ENCODE measurements at places on chromosomes 11 and 22. TPM values are rescaled to one million over a fixed set of nuclear protein-coding genes. Genes with fewer than 3 reads are reported as not detected.

GRCh38 chr11:16318320-16318719 lies 38.0 kb downstream of the SOX6 start:
- no peak overlapping the region for H3K27ac ChIP-seq
- H3K4me1 ChIP-seq, result no peaks in the 10 kb centered on the region
- no peak for DNase-seq
- H3K36me3 ChIP-seq, result no peaks in the 10 kb centered on the region

DNA sequence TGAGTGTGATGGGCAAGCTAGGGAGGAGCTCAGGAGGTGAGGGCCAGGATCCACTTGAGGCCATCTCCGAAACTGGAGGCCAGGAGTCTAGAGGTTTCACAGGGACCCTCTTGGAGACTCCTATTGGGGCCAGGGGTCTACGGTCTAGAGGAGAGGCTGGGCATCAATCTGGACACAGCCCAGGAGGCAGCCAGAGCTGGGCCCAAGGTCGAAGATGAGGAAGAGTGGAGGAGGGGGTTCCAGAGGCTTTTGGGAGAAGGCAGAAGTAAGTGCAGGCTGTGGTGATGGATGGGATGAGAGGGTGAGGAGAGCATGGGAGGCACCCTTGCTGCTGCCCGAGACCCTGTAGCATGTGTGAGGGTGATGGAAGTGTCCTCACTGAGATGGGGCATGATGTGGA lies 56.6 kb downstream of the LRRC32 start:
- no peak overlapping the region for H3K27ac ChIP-seq
- H3K4me1 ChIP-seq, result peaks cover 8% of the 10 kb centered on the region
- H3K36me3 ChIP-seq, result peaks cover 4% of the 10 kb centered on the region

- no peaks in the 10 kb centered on the region for H3K27me3 ChIP-seq
- H3K36me3 ChIP-seq, result no peaks in the 10 kb centered on the region
- no peak overlapping the region for H3K27ac ChIP-seq
- H3K4me1 ChIP-seq, result peaks cover 6% of the 10 kb centered on the region
- DNase-seq, result no peak
Measured at GRCh38 chr11:123838199-123838598, 32.0 kb upstream of the OR6M1 start.

DNA sequence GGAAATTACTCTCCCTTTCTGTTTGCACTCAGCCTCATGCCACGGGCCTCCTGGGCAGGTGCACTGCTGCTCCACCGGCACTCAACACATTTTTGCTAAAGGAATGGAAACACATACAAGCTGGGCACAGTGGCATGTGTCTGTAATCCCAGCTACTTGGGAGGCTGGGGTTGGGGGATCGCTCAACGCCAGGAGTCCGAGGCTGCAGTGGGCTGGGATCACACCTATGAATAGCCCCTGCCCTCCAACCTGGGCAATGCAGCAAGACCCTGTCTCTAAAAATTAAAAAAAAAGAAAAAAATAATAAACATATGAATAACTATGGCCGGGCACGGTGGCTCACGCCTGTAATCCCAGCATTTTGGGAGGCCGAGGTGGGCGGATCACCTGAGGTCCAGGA lies 30.6 kb downstream of the RRP7A start:
- H3K4me1 ChIP-seq, result peaks cover 3% of the 10 kb centered on the region
- no peaks in the 10 kb centered on the region for H3K27me3 ChIP-seq
- no peaks in the 10 kb centered on the region for H3K36me3 ChIP-seq
- H3K27ac ChIP-seq, result no peak overlapping the region
- H3K4me3 ChIP-seq, result no peak overlapping the region

DNA sequence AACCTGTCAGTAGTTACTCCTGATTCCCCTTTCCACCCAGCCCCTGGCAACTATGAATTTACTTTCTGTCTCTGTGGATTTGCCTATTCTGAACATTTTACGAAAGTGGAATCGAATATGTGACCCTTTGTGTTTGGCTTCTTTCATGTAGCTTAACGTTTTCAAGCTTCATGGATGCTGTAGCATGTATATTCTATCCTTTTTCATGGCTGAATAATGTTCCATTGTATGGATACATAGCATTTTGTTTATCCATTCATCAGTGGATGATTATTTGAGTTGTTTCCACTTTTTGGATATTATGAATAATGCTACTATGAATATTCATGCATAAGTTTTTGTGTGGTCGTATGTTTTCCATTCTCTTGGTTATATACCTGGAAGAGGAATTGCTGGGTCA lies 9.2 kb upstream of the GLB1L2 start:
- H3K4me1 ChIP-seq, result no peaks in the 10 kb centered on the region
- peaks cover 14% of the 10 kb centered on the region for H3K27me3 ChIP-seq
- DNase-seq, result no peak
- H3K4me3 ChIP-seq, result no peak overlapping the region

IL10RA gene
- 0.38 TPM for total RNA-seq

GRCh38 chr11:69161117-69161407 lies 5.3 kb downstream of the SMIM38 start:
- no peak for DNase-seq
- no peak overlapping the region for H3K27ac ChIP-seq
- H3K27me3 ChIP-seq, result peaks cover 5% of the 10 kb centered on the region
- peaks cover 2% of the 10 kb centered on the region for H3K36me3 ChIP-seq

DNA sequence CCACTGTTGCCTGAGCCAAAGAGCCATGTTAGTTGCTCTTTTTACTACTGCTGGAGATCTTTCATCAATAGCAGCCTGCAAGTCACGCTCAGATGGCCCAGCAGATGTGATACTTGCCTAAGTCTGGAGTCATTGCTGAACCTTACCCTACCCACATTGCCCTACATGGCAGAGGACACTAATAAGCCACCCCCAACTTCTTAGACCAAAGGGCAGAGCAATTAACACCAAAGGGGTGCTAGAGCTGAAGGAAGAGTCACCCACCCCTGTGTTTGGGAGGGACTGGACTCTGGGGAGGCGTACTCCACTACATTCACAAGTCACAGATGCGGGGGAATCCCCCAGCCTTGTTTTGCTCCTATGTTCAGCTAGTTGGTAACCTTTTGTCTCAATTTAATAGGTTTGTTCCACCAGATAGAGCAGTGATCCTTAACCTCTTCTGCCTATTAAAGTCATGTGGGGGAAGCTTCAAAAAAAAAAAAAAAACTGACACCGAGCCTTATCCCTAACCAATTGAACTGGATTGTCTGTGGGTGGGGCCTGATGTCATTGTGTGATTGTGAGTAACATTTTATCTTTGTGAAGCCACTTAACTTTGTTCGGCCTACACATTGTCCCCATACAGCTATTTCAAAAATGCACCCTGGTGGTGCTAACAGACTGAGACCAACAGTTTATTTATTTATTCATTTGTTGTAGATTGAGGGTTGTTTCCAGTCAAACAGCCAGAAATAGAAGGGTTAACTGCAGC lies 13.1 kb downstream of the ADM start:
- no peak overlapping the region for H3K27ac ChIP-seq
- H3K27me3 ChIP-seq, result no peaks in the 10 kb centered on the region
- DNase-seq, result no peak
- H3K36me3 ChIP-seq, result no peaks in the 10 kb centered on the region
- no peak overlapping the region for H3K4me3 ChIP-seq
- peaks cover 13% of the 10 kb centered on the region for H3K4me1 ChIP-seq

GRCh38 chr11:31102875-31103274 lies 266.7 kb downstream of the DCDC1 start:
- DNase-seq, result no peak
- H3K4me1 ChIP-seq, result peaks cover 3% of the 10 kb centered on the region
- no peak overlapping the region for H3K27ac ChIP-seq
- no peaks in the 10 kb centered on the region for H3K36me3 ChIP-seq

SAA4 gene
- not detected for total RNA-seq

DNA sequence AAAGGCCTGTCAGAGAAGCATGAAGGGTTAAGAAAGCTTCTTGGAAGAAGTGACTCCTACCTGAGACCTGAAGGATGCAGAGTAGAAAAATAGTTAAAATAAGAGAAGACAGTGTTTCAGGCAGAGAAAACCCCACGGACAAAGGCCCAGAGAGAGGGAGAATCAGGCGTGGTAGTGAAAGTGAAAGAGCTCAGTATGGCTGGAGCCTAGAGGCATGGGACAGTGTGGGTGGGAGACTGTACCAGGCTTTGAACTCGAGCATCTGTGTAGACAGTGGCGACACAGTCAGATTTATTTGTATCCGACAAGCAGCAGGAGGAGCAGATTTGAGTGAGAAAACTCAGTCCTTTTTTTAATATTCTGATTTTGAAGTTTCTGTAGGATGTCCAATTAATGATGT lies 360.0 kb downstream of the OPCML start:
- H3K27ac ChIP-seq, result no peak overlapping the region
- peaks cover 14% of the 10 kb centered on the region for H3K27me3 ChIP-seq
- H3K4me1 ChIP-seq, result no peaks in the 10 kb centered on the region
- DNase-seq, result no peak

DNA sequence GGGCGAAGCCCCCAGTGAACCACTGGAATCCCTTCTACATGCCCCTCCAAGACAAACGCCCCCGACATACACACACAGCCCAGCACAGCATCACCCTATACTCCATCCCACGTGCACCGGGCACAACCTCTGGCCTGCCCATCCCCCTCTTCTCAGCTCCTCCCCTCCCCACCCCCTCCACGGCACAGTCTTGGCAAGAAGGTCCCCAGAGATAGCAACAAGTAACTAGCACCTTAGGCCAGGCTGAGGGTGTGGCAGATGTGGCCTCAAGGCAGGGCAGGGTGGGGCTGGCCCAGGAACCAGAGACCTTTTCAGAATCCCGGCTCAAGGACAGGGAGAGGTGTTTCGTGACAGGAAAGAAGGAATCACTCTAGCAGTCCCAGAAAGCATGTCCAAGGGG lies 54.3 kb downstream of the CYTH4 start:
- no peaks in the 10 kb centered on the region for H3K36me3 ChIP-seq
- peaks cover 96% of the 10 kb centered on the region for H3K27me3 ChIP-seq
- no peak overlapping the region for H3K27ac ChIP-seq
- no peak overlapping the region for H3K4me3 ChIP-seq
- no peak for DNase-seq
- H3K4me1 ChIP-seq, result peaks cover 9% of the 10 kb centered on the region
